GDM1 (cell line): ENCODE measurements at places on chromosomes 1 and 21.

- peak; percentile 35 for DNase-seq
These were observed 41.8 kb upstream of the PWP2 start for GRCh38 chr21:44065428-44065827.

- DNase-seq: no peak
These were observed 19.2 kb upstream of the PKP1 start for GRCh38 chr1:201264072-201264471.

DNA sequence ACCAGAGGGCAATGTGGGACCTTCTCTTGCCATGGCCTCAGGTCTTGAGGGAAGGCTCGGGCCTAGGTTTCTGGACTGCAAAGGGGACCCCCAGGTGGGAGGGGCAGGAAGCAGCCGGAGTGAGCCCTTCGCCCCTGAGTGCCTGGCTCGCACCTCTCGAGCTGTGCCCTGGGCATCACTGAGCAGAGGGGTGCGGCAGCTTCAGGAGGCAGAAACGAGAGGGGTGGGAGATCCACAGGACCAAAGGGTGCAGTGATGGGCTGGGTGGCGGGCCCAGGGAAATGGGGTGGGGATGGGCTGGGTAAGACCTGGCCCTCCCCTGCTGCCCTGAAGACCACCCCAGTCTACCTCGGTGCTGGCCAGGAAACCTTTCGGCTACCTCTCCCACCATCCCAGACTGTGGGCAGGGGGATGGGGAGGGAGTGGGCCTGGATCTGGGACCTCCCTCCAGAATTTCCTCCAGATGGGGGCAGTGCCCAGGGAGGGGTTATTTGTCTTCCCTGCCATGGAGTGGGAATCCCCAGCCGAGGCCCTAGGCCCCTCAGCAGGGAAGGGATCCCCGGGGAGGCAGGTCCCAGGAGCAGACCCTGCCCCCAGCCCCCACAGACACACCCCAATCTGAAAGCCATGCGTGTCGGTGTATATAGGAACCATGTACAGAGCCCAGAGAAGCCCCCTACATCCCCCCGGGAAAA lies 21.3 kb downstream of the A3GALT2 start:
- DNase-seq: no peak

GRCh38 chr21:46604329-46604974 lies 430 bp downstream of the S100B start:
- DNase-seq: no peak
